Motor neuron (in vitro differentiated cells): ENCODE measurements at places on chromosomes 3 and 15. TPM values are rescaled to one million over a fixed set of nuclear protein-coding genes. Genes with fewer than 3 reads are reported as not detected.
A peak's percentile ranks its signal among the peaks of the same experiment; 100 is the strongest.

DNA sequence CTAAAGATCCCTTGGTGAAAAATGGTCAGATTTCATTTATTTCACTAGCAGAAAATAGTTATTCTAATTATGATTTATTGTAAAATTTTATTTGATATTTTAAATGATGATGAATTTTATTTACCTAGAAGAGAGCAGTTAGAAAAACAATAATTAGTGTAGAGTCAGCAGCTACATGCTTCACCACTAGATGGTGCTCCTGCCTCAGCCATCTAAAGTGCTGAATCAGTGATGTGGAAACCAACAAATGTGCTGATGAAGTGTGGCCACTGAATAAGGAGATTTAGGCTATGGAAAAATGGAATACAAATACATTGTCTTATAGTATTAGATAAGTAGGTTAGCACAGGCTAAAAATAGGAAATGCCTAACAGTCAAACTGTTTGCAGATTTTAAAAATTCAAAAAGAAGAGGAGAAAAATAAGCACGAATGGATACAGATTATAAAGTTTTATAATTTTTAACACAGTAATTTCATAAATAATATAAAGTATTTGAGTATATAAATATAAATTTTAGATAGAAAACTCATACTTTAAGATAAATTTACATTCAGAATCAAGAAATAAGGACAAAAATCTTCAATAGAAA lies 109.8 kb downstream of the PPP2R3A start:
- ATAC-seq: peak; percentile 72

- ATAC-seq: no peak
Observed at GRCh38 chr3:11711876-11712275, 68.2 kb upstream of the VGLL4 start.

DNA sequence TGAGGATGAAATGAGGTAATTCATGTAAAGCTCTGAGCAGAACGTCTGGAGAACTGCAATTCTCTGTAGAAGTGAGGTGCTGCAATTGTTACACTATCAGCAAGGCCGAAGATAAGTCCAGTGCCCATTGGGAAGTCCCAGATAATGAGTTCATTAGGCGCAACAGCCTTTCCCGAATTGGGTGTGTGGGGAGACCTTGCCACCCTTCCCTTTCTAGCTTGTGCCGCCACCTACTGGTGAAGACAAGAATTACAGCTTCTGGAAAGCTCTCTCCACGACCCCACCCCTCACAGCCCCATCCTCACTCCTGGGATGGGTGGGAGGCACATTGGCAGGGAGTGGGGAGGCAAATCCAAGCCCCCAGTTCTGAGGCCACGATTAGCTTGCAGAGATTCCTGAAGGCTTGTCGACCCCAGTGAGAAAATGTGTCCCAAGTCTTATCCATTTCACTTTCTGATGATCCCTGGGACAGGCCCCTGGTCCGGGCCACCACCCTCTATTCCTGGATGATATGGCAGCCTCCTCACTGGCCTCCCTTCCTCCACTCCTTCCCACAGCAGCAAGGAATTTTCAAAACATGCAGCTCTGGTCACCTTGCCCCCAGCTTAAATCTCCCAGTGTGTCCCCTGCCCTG lies 36.4 kb downstream of the FAM3D start:
- peak; percentile 83 for ATAC-seq

GRCh38 chr15:48722764-48723661 lies 77.5 kb upstream of the FBN1 start:
- ATAC-seq: no peak

GRCh38 chr3:126436826-126437717 lies 38.6 kb downstream of the ZXDC start:
- ATAC-seq: no peak

- no peak for ATAC-seq
Observed at GRCh38 chr3:170507063-170507462, 78.8 kb downstream of the SLC7A14 start.

DNA sequence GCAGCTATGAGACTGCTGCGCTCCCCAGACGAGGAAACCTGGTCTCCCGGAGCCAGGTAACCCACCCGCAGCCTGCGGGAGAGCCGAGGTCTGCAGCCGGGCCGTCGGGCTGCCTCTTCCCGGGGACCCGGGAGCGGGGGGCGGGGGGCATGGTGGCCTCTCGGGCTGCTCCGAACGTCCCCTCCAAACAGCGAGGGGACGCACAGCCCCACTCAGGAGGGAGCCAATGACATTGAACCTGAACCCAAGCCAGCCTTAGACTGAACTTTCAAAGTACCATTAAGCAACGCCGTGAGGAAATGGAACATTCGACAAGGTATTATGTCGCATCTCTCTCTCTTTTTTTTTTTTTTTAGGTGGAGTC lies 29.8 kb upstream of the ALDH1A3 start:
- no peak for ATAC-seq

The MESP2 gene
- 0.20 and 0.32 TPM in 2 replicates for total RNA-seq

The ZNF619 gene
- total RNA-seq: 4.9 and 5.5 TPM in 2 replicates

The GXYLT2 gene
- 0.14 and 0.36 TPM in 2 replicates for total RNA-seq
